Fibroblast of skin of scalp (primary cell): ENCODE measurements at places on chromosomes 2 and 18.
A peak's percentile ranks its signal among the peaks of the same experiment; 100 is the strongest.

DNA sequence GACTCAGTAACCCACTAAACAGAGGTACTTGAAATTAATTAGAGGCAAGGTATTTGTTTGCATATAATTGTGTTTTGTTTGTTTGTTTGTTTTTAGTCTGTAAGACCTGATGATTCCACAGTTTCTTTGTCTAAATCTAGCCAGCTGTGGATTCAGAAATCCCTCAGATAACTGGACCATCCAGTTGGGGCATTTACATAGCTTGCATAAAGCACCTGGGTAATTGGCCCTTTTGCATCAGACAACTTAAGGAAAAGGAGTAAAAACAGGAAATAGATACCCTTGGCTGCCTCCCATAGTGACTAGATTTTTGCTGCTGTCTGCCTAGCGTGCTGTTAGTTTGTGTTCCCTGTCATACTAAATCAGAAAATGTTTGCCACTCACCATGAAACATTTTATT is 46.6 kb upstream of the XIRP2 start:
- no peak for DNase-seq

GRCh38 chr2:178075006-178075326 is 2.4 kb upstream of the PDE11A start:
- no peak for DNase-seq

DNA sequence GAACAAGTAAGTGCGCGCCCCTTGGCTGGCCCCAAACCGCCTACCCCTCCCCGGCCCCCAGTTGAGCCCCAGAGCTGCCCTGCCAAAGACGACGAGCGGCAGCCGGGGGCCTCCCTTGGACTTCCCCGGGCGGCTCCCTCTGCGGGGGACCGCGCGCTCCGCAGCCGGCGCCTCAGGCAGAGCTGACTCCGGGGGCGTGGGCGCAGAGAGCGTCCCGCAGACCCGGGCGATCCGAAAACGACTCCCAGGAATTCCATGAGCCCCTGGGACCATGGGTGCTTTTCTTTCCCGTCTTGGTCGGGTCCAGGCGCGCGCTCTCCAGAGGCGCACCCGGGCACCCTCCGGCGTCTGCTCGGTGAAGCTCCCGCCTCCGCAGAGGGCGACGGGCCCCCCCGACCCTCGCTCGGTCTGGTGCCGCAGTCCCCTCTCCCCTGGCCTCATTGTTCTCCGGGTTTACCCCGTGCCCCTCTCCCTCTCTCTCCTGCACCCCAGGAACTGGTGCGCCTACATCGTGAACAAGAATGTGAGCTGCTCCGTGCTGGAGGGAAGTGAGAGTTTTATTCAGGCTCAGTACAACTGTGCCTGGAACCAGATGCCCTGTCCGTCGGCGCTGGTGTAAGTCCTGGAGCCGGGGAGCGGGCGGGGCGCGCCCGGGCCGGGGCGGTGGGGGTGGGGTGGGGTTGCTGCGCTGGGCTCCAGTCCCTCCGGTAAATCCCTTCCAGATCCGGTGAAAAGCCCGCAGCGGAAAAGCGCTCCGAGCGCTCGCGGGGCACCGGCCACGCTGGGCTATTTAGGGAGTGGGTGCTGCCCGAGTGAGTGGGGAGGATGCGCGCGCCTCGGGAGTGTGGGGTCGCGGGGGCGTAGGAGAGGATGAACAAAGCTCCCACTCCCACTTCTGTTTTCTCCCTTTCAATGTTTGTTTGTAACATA is 776 bp downstream of the EMILIN2 start:
- peak; percentile 52 for DNase-seq

GRCh38 chr2:80363330-80363729 is 58.8 kb upstream of the LRRTM1 start:
- no peak for DNase-seq

GRCh38 chr2:137049518-137049917 is 284.2 kb downstream of the THSD7B start:
- DNase-seq, result no peak

DNA sequence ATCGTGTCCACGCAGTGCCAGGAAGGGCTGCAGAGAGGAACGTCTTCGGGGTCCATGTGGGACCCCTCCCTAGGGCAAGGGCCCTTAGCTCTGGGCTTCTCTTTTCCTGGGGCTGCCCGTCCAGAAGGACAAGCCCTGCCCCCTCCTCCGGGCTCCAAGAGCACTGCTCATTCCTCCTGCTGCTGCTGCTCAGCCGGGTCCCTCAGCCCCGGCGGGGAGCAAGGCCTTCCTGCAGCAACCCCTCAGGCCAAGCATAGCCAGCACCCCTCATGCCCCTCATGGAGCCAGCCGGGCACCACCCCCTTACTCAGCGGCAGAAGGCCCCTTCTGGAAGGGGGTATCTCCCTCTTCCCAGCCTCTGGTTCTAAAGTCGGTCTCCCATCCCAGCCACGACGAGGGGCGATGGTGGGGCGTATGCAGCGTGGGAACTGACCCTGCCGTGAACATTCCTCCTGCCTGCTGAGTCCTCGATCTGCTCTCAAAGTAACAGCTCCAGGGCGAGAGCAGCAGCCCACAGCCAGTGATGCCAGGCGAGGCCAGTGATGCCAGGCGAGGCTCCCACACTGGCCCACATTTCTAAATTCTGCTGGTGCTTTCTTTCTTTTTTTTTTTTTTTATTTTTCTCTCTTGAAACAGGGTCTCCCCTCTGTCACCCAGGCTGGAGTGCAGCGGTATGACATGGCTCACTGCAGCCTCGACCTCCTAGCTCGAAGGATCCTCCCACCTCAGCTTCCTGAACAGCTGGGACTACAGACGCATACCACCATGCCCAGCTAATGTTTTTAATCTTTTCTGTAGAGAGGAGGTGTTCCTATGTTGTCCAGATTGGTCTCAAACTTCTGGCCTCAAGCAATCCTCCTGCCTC is 99.7 kb downstream of the HDAC4 start:
- DNase-seq, result no peak
